ENCODE measurements at places on chromosomes 1 and 21.
A peak's percentile ranks its signal among the peaks of the same experiment; 100 is the strongest.

GRCh38 chr21:22585558-22585957 is 1587.3 kb downstream of the NCAM2 start:
- DNase-seq: no peak

- DNase-seq: no peak
These were observed 70.6 kb upstream of the ST6GALNAC3 start for GRCh38 chr1:76003946-76004345.

DNA sequence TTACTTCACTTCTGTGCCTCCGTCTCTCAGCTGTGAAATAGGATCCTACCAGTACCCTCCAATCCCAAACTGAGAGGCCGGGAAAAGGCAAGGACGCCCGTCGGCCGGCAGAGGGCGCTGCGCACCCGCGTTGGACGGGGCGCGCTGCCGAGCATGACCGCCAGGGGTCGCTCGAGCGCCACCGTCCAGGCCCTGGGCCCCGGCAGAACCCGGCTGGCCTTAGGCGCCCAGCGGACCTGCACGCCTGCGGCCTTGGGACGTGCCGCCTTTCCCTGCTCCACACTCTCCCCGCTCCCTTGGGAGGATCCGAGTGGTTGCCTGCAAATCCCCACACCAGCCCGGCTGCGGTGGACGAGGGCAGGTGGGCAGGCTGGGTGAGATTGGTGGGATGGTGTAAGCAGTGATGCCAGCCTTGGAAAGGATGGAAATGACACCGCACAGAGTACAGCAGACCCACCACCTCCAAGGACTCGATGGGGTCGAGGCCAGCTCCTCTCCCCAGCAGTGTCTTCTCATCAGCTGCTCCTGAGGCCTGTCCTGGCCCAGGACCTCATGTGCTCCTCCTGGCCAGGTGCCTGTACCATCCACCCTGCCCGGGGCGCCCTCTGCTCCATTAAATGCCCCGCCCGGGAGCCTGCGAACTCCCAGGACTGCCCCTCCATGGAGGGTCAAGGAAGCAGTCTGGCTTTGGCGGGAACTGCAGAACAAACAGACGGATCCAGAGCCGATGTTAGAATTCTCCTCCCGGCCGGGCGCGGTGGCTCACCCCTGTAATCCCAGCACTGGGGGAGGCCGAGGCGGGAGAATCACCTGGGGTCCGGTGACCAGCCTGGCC is 47.4 kb upstream of the LBR start:
- peak; percentile 93 for DNase-seq

DNA sequence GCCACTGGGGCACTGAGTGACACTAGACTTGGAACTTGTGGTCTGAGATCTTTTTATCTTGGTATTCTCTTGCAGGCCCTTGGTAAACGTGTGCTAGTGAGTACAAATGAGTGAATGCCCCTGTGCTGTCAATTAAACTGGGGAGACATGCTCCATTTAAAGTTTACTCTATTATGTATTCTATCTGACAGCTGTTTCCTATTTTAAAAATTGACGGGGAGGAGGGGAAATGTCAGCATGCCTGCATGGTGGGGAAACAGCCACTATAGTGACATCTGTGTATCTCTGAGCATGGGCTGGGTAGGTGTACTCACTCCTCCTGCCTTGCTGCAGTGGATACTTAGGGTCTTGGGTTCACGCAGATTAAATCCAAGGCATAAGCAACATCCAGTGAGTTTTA is 59.0 kb upstream of the IKBKE start:
- no peak for DNase-seq

DNA sequence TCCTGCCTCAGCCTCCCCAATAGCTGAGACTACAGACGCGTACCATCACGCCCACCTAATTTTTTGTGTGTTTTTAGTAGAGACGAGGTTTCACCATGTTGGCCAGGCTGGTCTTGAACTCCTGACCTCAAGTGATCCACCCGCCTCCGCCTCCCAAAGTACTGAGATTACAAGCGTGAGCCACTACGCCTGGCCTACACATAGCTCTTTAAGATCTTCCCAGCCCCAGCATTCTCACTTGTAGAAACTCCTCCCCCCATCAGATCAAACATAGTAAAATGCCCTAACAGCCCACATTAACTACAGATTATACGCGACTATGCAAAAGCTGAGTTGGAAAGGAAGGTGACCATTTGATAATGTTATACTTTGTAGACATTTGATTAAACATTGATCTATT is 634.8 kb downstream of the MATN1 start:
- no peak for DNase-seq

- no peak for DNase-seq
These were observed 17.0 kb upstream of the SUCO start for GRCh38 chr1:172515927-172516326.

DNA sequence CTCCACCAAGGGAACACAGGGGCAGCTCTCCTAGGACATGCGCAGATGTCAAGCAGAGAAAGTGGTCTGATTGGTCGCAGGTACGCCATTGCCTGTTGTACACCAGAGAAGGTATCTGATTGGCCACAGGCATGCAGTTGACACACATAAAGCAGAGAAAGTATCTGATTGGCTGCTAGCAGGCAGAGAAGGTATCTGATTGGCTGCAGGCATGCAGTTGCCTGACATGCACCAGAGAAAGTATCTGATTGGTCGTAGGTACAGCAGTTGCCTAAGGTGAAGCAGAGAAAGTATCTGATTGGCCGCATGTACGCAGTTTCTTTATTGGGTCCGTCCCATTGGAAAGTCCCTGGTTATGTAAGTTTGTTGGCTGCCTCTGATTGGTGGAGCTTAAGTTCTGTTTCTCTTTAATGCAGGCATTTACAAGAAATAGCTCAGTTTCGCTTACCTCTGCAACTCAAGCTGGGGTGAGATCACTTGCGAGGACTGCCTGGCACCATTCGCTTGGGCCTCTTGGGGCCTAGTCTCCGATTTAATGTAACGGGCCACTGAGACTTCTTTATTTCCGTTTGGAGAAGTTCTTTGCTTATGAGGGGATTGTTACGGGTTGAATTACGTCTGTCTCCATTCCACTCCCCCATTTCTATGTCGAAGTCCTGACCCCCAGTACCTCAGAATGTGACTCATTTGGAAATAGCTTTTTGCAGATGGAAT is 74.2 kb downstream of the SIK1 start:
- DNase-seq: no peak

- DNase-seq: no peak
These were observed 993 bp downstream of the PDZK1 start for GRCh38 chr1:145706086-145706664.

- DNase-seq: peak; percentile 95
These were observed at the start of gene RNF187 for GRCh38 chr1:228487336-228488124. RNF187 (plus strand) TSS chr1:228487382.

DNA sequence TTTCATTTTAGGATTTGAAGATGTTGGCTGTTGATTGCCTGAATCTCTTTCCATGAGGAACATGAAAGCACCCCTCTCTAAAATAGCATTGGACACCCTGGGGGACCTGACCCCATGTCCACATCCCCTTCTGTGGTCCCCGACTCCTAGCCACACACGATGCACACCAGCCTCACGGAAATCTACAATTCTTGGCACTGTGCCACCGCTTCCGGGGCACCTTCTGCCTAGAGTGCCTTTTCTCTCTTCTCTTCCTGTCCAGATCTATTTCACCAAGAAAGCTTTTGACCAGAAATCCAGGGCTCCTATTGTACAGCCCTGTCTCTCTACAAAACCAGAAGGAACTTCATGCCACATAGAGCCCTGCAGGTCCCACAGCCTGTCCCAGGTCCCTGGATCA is 50.3 kb downstream of the MYSM1 start:
- DNase-seq: no peak

GRCh38 chr1:226131639-226132038 is 54.9 kb downstream of the ACBD3 start:
- no peak for DNase-seq

All from osteocyte (in vitro differentiated cells).